GF-D8 (cell line): ENCODE measurements at places on chromosomes 12 and 14.

- DNase-seq: no peak
These were observed 154.4 kb upstream of the PDE3A start for GRCh38 chr12:20213723-20214625.

GRCh38 chr14:91367173-91368171 lies 50.1 kb downstream of the CCDC88C start:
- peak; percentile 45 for DNase-seq

GRCh38 chr12:120921637-120922036 lies 17.5 kb upstream of the SPPL3 start:
- DNase-seq: no peak

DNA sequence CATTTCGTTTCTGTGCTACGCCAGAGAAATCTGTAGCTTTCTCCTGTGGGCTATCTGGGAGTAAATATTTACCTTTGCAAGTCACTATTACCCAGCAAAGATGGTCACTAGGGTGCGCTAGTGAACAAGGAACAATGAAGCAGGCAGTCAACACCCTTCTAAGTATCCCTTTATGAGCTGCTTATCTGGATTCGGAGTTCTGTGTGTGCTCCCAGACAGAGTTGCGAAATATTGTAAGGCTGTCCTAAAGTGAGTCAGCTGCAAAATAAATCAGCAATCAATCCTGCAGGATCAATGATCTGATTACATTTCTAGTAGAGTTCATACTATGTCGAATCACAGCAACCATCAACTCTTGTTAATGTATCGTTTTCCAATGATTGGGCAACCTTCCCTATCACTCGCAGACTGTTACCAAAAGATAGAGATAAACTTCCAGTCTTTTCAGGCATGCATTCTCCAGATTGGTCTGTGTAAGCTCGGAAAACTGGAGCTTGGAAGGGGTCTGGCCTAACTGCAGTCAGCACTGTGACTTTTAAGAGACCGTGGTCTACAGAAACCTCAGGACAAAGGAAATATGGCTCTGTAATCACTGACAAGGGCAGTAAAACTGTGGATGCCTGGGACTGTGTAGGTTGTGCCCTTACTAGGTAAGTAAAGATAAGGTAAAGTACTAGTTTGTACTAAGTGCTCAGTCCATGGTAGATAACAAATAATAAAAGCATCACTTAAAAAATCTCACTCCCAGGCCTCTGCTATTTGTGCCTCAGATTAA lies 133.5 kb downstream of the KCNK10 start:
- DNase-seq: no peak

DNA sequence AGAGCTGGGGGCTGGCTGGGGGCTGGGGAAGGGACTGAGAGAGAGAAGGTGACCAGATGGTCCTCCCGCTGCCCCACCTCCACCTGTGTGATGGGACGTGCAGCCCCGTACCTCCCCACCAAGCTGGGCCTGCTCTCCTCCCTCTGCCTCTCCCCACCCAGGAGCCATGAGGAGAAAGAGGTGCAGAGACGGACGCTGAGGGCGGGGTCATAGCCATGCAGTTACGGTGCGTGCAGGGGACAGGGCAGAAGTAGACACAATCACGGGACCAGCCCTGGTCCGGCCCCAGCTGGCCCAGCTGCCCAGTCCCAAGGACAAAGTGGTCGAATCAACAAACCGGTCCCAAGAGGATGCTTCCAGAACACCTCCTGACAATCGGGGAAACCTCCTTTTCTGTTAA lies 33.2 kb downstream of the RFLNA start:
- DNase-seq: no peak

DNA sequence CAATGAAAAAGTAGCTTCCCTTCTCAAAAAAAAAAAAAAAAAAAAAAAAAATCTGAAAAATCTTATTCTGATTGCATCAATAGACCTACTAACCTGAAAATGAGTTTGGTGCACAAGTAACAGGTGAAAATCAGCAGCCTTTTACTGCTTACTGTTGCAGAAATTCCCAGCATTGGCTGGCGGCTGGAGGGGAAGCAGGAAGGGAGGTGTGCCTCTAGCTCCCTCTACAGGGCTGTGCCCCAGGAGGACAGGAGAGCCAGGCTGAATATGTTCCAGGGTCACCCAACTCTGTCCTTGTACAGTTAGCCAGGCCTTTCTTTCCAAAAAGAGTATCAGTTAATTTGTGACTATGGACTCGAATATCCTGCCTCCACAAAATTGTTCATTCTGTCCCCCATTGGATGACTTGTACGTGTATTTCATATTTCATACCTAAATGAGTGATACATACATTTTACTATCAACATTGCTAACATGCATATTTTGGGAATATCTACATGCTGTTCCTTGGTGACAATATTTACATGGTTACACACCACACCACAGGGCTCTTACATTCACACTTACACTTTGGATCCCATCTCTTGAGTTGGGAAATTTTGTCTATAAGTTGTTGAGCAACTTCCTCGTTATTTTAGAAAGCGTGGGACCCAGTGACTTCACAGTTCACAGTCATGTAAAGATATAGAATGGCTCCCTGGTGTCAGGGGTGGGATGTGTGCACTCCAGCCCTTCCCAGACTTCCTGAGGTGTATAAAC lies 124.8 kb downstream of the SAMD4A start:
- peak; percentile 13 for DNase-seq

- DNase-seq: no peak
These were observed 33.0 kb downstream of the LRCOL1 start for GRCh38 chr12:132577191-132577920.

GRCh38 chr12:101793401-101793800 lies 37.4 kb downstream of the GNPTAB start:
- DNase-seq: no peak

DNA sequence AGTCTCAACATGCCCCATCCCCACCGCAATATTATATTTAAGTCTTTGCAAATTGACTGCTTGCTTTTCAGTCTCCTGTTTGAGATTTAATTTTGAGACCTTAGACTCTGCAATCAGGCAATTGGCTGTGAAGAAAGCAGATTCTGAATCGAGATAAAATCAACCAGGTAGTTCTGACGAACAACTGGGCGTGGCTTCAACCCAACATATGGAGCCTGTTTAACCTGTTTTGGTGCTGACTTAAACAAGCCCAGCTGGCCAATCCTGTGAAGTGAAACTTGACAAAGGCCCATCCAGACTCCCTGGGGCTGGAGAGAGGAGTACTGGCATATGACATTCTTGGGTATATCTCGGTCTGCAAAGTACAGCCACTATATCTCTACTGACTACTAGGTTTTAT lies 9.8 kb upstream of the CIPC start:
- DNase-seq: no peak

DNA sequence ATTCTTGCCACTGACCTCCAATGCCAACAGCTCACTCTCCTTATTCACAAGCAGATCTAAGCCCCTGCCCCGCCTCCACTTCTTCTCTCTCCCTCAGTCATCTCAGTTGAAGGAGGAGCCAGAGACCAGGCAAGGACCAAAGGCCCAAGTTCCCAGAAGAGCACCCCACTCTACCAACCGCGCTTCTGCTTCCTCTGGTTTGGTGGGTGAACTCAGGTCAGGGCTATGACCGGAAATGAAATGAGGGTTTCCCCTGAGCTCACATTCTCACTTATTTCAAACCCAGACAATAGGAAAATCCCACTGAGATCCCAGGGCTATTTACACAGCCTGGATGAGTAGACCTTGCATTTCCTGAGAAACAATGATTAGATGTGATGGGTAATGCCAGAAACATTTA lies 9.9 kb downstream of the DPF3 start:
- DNase-seq: no peak

DNA sequence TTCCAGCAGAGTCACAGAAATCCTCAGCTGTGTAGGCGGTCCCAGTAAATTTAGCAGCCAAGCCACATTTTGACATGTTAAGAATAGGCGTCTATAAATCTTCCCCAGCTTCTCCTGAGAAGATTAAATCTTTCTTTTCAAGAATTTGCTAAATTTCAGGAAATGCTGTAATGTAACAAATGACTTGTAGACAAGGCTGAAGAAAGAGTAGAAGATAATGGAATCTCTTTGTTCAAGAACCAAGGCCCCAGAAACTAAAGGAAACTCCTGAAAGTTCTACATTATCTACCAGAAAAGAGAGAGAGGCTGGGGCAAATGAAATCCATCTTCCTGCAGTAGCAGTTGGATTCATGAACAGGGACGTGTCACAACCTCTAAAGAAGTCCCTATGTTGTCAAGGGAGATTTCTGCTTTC lies 760.3 kb downstream of the NOVA1 start:
- no peak for DNase-seq

GRCh38 chr12:44993161-44993560 lies 57.7 kb downstream of the DBX2 start:
- no peak for DNase-seq

- no peak for DNase-seq
These were observed 291.8 kb downstream of the ERC1 start for GRCh38 chr12:1282670-1283315.

DNA sequence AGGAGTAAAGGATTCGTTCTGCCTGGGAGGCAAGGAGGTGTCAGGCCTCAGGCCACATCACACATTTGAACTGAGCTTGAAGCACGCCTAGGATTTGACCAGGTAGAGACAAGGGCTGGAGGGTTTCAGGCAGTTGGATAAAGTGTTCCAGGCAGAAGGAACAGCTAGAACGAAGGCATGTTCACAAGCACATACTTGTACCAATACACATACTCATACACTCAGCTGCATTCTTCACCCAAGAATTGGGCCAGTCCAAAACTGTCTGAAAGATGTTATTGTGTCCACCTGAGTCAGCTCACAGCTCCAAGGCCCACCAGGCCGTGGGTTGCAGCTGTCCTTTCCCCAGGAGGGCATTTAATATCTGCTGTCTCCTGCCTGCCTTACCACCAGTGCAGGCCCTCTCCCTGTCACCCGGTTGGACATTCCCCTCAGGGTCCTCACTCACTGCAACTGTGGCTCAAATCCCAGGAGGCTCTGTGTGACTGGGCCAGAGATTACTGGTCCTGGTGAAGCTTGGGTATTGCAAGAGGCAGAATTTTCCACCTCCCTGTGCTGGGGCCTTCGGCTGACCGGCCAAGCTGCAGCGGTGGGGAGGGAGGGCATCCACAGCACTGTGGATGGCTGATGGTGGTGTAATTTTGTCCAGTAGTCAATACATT lies 12.8 kb upstream of the AQP2 start:
- no peak for DNase-seq

DNA sequence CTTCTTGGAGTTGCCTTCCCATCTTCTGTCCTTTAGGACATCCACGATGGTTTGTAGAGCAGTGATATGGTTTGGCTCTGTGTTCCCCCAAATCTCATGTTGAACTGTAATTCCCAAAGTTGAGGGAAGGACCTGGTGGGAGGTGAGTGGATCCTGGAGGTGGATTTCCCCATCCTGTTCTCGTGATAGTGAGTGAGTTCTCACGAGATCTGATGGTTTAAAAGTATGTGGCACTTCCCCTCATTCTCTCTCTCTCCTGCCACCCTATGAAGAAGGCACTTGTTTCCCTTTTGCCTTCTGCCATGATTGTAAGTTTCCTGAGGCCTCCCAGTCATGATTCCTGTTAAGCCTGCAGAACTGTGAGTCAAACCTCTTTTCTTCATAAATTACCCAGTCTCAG lies 99.2 kb downstream of the BRMS1L start:
- DNase-seq: no peak

- DNase-seq: no peak
These were observed 32.9 kb upstream of the CHST11 start for GRCh38 chr12:104423809-104424208.

DNA sequence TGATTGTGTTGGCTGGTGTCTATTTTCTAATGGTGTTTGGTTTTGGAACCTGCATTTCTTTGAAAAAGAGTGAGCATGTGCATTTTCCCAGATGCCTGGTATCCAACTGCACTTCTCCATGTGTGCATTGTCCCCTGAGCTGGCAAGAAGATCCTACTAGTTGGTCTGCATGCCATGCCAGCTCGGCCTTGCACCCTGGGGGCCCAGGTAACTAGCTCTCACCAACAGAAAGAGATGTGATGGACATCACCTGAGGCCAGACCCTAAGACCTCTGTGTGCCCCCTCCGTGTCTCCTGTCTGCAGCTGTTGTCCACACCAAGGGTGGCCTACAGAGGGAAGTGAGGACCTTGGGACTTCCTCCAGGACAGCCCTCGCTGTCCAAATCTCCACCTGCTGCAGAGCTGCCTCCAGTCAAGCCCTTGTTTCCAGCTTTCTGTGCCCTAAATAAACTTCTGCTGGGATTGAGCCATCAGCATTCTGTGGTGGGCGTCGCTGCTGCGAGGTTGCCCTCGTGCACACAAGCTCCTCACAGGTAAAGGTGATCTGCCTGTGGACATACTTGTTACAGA lies 30.1 kb upstream of the GPR132 start:
- DNase-seq: no peak

GRCh38 chr12:131618303-131618658 lies 92.6 kb upstream of the SFSWAP start:
- DNase-seq: no peak

DNA sequence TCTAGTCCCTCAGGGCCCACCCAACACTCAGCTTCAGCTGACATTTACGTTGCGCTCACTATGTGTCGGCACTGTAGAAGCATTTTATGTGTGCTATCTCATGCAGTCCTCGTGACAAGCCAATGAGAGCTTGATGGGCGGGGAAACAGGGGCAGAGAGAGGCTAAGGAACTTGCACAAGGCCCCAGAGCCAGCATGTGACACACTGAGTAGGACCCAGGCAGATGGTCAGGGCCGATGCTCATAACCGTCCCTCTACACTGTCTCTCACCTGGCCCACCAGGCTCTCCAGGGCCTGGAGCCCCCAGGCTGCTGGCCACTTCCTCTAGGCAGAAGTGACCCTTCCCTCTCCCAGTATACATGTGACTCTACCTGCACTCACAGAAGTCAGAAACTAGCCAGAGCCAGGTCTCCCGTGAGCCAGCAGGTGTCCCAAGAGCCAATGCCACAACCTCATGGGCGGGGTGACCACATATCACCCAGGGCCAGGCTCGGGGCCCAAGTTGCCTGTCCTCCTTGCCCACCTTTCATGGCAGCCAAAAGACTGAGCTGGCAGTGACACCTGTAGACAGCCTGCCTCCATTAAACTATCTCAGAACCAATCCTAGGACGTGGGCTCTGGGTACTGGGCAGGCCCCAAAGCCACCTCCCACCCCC lies 38.3 kb downstream of the TTC7B start:
- no peak for DNase-seq

- DNase-seq: no peak
These were observed 60.3 kb upstream of the GALNT9 start for GRCh38 chr12:132389526-132390286.

DNA sequence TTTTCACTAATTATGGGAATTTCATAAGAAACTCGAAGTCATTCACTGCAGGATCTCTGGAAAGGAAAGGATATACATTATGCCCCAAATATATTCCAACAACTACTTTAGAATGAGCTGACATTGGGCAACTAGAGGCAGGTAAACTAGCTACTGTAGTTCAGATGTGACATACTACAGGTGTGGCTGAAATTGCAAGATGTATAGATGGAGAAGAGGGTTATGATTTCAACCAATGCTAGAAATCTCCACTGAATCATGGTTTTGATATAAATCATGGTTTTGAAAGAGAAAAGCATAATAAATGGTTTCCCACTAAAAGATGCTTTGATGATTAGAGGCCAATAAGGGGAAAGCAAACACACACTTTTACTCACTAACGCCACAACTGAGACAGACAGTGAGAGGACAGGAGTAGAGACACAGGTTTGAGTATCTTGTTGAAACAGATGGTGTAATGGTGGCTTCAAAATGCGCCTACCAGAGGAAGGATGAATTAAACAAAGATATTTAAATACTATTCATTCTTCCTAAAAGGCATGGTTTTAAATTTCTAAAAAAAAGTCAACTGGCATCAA lies 296.1 kb upstream of the DIO2 start:
- DNase-seq: no peak

- no peak for DNase-seq
These were observed 780.6 kb upstream of the FLRT2 start for GRCh38 chr14:84749191-84749955.

GRCh38 chr12:53495903-53496751 lies 3.1 kb downstream of the MAP3K12 start:
- no peak for DNase-seq
